ENCODE measurements at places on chromosomes 4 and X.

- no peak for DNase-seq
Measured at GRCh38 chrX:132743086-132743485, 215.3 kb downstream of the HS6ST2 start.

DNA sequence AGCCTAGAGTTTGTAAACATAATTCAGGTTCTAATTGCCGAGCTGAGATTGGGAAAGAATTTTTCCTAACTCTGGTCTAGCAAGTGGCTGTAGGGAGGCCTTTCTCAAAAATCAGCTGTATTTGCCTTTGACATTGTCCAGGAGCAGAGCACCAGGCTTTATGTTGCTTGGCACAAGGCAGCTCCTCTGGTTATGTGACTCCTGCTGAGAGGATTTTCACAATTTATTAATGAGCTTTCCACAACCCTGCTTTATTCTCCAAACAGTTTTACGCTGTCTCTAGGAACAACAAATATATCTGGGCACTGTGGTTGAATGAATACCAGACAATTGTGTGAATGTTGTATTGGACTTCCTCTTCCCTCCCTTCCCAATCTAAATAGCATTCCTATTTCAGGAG lies 14.9 kb downstream of the LSM6 start:
- DNase-seq = no peak

GRCh38 chrX:119503484-119503861 lies 35.2 kb downstream of the SLC25A5 start:
- no peak for DNase-seq

GRCh38 chrX:20372533-20372932 lies 105.8 kb upstream of the RPS6KA3 start:
- no peak for DNase-seq

- DNase-seq = no peak
Measured at GRCh38 chr4:105145903-105146275, 787 bp upstream of the TET2 start.

GRCh38 chr4:7266525-7267292 lies 74.4 kb downstream of the SORCS2 start:
- DNase-seq = no peak

DNA sequence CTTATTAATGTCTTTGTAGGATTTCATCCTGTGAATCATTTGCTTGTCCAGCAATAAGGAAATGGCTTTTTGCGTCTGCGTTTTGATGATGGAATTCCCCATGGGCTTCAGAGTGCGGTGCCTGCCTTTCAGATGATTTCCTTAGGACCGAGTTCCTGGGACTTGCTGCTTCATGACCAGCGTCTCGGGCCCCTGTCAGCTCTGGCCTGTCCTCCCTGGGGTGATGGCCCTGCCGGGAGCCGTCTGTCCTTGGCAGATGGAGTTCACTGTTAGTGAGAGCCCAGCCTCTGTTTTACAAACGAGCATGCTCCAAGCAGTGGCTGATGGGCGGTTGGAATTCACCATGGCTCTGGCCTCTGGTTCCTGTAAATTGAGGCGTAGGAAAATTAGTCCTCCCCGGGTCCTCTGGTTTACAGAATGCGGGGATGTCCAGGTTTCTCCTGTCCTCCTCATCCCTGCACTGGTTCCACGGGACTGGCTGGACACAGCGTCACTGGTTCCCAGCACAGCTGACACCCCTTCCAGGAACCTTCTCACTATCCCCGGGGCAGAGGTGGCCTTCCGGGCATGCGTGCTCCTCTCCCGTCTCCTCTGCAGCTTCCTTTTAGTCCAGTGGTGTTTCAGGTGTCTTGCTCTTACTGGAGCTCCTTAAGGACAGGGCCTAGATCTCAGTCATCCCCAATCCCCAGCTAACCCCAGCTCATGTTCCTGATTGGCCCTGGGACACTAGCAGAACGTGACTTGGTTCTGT lies 34.9 kb downstream of the TBC1D14 start:
- no peak for DNase-seq

GRCh38 chrX:15298201-15298600 lies 17.2 kb downstream of the ASB11 start:
- no peak for DNase-seq

GRCh38 chr4:155609455-155610059 lies 57.1 kb upstream of the GUCY1A1 start:
- no peak for DNase-seq

DNA sequence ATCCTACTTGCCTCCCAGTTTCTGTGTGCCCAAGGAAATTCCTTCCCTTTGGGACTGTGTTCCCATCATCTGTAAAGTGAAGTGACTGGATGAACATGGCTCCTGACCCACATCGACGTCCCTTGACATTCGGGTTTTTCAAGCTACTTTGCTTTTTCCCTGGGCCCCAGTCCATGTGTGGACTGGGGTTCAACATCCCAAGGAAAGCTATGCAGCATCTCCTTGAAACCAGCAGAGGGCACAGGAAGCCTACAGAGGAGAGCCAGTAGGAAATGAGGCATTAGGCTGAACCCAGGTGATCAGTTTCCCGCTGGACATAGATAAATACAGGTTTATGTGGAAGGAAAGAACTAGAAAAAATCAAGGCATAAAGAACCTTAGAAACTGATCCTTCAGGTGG lies 145.1 kb upstream of the ARHGEF9 start:
- peak; percentile 0 for DNase-seq

All from NCI-H748 treated with DMSO at 0.1 percent for 48 hours (cell line).